ENCODE measurements at places on chromosomes 6 and 20.

DNA sequence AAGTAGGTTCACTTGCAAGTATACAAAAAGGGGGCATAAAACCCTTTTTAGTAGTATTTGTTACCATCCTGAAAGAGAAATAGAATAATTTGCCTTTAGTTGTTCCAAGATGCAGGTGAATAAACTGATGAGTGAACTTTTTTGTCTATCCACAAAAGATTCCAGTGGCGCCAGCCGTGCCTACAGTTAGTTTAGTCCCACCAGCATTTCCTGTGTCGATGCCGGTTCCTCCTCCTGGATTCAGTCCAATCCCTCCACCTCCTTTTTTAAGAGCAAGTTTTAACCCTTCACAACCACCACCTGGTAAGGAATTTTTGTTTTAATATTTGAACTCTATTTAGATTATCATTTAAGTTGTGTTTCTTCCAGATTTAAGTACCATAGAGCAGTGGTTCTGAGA, 90.9 kb downstream of the SCAF8 start:
- DNase-seq, result no peak

DNA sequence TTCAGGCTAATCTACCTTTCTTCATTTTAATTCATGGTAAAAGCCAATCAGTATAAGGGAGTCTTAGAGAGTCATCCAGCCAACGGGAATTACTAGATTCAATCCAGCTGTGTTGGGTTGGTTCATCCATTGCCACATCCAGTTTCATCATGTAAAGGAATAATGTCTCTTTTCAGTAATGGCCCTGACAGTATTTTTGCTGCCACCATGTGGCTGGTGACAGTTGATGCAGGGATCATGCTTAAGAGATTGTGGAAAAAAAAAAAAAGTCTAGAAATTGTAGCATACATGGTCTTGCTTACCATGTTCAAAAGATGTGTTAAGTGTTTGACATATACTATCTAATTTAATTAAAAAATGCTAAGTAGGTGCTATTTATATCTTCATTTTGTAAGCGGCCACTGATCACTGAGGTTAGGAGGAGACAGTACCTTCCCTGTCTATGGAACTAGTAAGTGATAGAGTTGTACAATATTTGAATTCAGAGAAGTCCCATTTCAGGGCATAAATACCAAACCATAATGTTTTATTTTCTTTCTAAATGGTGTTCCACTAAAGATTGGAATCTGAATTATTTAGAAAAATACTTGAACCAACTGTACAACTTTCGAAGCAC, 135.9 kb downstream of the KHDRBS2 start:
- DNase-seq, result no peak

DNA sequence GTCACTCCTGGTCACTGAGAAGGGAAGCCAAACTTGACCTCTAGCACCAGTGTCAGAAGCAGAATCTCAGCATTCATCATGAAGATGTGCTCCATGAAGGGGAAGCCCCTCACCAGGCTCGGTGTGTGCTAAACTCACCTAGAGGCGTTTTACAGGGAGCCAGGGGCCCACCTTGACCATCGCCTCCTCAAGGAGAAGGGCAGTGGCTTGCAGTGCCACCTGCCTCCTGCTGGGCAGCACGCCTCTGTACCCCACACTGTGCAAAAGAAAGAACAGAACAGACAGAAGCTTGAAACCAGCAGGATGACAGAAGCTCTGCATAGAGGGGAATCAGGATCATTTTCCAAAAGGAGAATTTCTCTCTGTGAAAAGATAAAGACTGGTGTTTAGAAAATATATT, 39.7 kb downstream of the NOX3 start:
- no peak for DNase-seq

DNA sequence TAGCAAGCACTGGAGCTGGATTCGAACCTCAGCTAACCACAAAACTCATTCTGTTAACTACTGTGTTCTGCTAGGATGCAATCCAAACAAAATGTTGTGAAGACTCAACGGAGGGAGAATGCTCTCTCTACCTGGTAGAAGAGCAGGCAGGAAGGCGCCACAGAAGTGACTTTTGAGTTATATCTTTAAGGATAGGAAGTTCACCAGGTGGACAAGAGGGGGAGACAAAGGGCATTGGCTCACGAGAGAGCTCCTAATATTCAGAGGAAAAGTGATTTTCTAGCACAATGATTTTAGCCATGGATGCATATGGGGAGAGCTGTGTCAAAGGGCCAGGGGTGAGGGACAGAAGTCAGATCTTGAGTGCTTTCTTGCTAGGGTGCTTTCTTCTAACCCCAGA, 108.4 kb upstream of the MAFB start:
- no peak for DNase-seq

- no peak for DNase-seq
These were observed 39.7 kb upstream of the COL10A1 start for GRCh38 chr6:116165596-116165995.

DNA sequence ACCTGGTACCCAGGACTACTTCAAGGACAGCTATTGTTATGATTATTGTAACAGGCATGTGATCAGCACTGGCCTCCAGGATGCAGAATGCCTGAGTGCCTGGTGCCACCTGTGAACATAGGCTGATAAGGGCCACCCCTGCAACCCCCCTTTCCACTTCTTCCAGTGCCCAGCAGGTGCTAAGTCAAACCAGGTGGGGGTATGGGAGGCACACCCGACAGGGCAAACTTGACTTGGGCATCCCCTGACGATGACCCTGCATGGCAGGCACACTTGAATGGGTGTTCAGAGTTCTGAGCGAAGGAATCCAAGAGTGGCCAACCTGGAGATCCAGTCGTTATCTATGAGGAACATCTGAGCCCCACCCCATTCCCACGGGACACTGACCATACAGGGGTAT, 3.4 kb downstream of the ADA start:
- no peak for DNase-seq

DNA sequence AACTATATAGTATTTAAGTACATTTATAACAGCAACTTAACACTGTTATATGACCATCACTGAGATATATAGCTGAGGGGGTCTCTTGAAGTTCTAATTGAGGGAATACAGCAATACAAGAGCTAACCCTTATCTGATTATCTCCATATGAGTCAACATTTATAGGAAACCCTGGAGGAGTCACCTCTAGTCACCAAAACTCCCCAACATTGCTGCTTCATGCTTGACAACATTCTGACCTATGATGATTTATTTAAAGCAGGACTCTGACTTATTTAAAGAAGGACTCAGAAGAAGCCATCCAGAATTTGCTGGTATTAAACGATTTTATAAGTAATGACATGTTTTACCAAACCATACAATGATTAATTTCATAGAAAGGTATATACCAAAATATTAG, 182.6 kb upstream of the NOX3 start:
- DNase-seq, result no peak

GRCh38 chr6:30696432-30696831, 5.6 kb upstream of the NRM start:
- DNase-seq, result no peak

GRCh38 chr6:86791476-86791875, 145.9 kb upstream of the HTR1E start:
- DNase-seq, result no peak

DNA sequence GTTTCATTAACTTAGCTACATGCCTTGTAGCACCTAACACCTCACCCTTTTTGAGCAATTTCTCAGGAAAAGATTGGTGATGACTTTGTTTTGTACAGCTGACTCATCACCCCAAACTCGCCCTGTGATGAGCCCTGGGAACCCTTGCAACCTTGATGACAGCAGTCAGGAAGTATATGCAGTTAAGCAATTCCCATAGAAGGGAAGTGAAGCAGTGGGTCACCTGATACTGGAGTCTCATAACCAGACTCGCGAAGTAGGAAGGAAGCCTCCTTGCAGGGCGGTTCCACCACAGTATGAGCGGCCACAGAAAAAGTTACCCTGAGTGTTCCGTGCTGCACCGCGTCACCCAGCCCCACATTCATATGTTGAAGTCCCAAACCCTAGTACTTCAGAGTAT, 82.0 kb upstream of the EDN1 start:
- no peak for DNase-seq

DNA sequence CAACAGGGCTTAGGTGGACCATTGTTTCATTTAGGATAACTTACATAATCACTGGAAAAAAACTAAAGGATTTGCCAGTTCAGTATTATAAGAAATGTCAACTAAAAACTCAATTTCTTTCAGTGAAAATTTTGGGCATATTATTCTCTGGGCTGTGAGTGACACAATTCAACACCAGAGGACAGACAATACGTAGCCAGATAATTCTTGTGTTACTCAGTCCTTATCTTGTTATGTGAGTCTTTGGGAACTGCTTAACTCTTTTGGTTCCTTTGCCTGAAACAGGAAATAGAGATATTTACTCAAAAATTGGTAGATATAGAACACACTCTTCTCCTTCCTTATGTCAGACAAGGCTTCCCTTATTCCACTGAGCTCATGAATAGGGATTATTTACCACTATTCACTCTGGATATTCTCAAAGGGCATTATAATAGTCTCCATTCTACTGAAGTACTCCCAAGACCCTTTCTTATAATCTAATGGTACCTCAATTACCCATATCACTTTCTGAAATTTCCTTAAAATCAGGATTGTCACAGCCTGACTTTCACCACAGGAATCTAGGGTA, 4.9 kb upstream of the BEND6 start:
- DNase-seq, result no peak

GRCh38 chr20:6863355-6863754, 95.9 kb downstream of the BMP2 start:
- DNase-seq, result no peak

GRCh38 chr20:18057101-18057993, at the start of gene OVOL2:
Gene OVOL2 (minus strand): TSS chr20:18057916. CDS start chr20:18057634, 282 bp downstream.
- no peak for DNase-seq

DNA sequence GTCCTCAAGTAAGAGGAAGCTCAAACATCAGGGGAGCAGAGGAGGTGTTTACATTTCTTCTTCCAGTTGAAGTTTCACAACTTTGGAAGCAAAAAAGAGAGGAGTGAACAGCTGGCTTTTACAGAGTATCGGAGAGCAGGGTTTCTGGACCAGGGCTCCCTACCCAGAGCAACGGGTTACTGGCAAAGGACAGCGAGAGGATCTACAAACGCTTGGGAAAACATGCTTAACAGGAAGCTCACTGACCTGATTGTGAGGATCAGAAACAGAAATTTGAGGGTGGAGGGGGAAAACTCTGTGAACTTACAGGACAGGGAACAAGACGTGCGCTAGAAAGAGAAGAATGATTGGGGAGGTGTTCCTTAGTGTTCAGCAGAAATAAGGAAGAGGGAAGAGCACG, 85.7 kb upstream of the TAB2 start:
- DNase-seq, result no peak

DNA sequence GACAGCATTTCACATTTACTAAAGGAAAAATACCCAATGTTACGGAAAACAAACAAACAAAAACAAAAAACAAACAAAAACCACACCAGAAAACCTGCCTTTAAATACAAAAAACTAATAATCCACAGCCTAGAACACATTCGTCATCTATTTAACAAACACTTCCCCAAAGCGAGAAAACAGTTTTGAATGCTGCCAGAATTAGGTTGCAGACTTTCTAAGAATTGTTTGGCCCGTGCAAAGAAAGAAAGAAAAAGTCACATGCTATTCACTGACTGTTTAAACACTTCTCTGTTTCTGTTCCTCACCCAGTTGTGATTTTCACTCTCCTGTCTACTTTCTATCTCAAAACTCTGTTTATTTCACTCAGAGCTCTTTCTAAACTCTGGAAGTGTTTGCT, 52.5 kb downstream of the BCAS1 start:
- no peak for DNase-seq

DNA sequence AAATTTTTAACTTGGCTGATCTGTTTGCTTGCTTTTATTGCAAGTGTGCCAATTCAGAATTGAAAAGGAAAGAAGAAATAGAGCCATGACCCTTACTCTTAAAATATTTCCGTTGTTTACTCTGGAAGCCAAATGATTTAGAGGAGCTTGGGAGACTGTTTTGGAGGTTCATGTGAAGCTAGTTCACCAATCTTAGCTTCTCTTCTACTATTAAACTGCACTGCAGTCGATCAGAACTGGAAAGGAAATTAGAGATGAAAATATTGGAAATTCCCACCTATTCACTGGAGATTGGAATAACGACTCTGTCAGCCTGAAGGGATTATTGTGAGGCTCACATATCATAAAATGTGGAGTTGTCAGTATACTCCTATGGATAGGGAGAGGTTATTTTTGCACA, 81.8 kb downstream of the MLIP start:
- no peak for DNase-seq

DNA sequence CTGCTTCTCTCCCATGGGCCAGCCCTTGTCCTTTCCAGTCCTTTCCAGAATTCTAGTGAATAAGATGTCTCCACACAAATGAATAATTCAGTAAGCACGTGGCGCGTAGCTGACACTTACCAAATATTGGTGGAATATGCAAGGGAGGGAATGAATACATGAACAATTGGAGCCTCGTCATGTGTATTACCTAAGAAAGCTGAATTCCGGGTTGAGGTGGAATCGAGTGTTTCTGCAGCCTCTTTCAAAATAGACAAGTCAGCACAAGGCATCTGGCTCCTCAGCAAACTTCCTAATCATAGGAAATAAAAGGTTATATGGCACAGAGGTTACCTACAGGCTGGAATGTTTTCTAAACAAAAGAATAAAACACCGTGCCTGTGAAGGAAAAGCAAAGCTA, 47.0 kb upstream of the NT5E start:
- DNase-seq, result no peak

GRCh38 chr6:116133453-116133852, 7.5 kb upstream of the COL10A1 start:
- DNase-seq, result no peak

DNA sequence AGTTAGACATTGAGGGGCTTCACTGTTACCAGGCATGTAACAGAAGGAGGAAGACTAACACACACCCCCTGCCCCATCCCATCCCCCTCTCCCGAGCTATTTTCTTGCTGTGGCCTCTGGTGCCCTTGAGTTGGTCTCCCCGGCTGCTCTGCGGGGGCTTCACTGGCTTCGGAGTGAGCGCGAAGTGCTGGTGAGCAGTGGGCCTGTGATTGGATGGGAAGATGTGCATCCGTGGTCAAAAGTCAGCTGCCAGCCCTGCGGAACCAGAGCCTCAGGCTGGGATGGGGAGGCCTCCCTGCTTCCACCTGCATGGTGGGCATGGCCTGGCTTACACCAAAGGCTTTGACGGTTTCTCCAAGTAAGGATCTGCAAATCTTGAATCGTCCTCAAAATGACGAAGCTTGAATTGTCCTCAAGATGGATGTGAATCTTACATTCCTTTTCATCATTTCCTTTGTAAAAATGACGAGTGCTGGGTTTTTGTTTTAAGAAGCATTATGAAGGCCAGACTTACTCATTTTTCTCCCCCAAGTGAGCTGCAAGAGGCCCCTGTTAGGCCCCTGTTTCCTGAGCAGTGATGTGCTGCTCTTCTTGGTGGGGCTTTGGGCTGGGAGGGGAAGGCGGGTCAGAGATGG, 23.7 kb downstream of the SPATA2 start:
- no peak for DNase-seq

DNA sequence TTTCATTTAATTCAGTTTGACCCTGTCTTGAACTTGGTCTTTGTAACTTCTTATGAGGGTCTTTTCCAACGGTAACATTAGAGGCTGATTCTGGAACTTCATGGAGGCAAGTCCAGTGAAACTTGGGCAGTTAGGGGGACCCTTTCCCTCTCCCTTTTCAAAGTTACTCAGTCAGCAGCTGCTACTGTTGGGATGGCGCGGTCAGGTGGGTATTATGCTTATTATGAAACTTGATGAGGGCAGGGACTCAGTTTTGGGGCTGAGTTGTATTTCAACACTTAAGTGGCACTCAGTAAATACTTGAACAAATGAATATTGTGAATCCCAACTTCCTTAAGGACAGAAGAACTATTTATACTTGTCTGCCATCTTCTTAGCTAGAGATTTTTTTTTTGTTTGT, 20.8 kb downstream of the TOP1 start:
- no peak for DNase-seq
